Cardiac fibroblast (primary cell): ENCODE measurements at places on chromosomes 6 and 20.

DNA sequence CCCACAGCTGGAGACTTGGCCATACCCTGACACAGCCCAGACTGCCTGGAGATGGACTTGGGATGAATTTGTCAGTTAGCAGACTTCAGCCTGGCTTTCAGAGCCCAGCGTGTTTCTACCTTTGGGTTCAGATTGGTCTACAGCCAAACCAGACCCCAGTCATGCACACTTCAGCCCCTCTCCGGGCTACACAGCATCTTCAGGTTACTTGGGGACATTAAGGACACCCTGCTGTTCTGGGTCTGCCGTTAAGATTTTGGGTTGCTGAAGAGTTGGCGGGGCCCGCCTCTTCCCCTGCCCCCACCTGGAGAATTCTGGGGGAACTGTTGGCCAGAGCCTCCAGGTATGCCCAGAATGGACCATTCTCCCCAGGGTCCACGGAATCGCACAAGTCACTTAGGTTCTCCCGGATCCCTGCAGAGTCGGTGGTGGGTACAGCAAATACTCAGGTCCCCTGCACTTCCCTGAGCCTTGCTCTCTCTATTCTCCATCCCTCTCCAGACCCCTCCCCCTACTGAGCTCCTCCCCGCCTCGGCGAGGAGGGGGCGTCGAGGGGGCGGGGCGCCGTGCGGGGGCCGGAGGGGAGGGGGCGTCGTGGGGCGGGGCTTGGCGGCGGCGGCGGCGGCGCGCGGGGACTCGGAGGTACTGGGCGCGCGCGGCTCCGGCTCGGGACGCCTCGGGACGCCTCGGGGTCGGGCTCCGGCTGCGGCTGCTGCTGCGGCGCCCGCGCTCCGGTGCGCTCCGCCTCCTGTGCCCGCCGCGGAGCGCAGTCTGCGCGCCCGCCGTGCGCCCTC, at the start of gene PTK7:
TSS of gene PTK7 (plus strand) at position 645 of the 794 bp plus-strand sequence. CDS start 175 bp downstream, outside the sequence.
- peak; percentile 40 for DNase-seq

GRCh38 chr6:45920819-45921511, 94.7 kb downstream of the CLIC5 start:
- peak; percentile 15 for DNase-seq

DNA sequence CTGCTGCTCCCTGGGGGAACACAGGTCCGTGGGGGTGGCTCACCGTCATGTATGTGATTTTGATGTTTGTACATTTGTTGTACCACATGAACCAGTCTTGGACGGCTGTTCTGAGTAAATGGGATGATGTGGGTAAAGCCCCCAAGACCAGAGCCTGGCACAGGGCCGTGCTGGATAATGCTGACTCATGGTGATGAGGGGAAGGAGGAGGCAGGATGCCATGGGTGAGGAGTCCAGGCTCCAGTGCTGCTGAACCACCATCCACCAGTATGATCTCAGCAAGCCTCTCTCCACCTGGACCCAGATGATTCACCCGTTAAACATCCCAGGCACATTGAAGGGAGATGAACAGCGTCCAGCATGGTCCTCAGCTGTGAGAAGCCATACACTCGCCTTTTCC, 9.6 kb upstream of the APCDD1L start:
- peak; percentile 94 for DNase-seq

- DNase-seq, result peak; percentile 32
These were observed 817 bp downstream of the ME1 start for GRCh38 chr6:83429857-83430610.

DNA sequence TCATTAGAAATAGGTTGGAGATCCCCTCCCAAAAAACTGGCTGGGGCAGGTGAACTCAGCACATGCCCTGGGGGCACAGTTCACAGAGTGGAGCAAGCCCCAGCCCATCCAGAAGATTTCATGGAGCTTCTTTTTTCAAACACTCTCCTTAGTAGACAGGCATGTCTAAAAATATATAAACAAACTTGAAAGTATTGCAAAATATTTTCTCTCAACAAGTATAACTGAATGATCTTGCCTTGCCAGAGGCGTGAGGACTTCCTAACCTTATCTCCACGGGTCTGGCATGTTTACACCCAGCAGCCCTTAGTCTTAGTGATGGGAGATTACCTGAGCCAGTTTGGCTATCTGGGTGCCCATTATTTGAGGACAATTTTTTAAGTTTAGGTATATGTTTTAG, 107.1 kb downstream of the QRSL1 start:
- DNase-seq, result no peak

DNA sequence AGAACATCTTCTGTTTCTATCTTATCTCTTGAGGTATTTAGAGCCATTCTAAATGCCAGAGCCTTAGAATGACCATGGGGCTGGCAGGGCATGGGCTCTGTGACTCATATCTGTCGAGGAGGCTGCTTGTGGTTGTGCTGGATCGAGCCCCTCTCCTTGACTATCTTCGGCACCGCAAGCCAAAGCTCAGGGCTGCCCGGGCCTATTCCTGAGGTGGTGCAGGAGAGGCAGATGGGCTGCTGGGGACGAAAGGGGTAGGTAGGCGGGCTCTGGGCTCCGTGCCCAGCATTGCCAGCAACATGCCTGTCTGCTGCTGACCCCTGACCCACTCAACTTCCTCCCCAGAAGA, 89.9 kb downstream of the NOL4L start:
- peak; percentile 23 for DNase-seq

DNA sequence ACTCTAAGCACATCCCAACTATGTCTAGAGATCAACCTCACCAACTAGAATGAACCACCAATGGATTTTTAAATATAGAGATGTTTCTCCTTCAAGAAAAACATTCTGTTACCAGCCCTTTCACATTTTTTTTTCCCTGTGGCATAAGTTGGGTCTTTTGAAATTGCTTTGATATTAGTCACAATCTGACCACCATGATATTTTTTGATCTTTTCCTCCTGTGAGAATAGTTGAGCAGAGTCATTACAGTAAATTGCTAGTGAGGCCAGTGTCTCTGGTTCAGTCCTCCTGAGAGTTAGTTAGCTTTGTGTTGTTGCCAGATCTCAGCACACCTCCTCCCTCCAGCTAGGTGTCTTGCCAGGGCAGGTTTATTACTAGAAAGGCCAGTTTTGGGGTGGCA, 79.7 kb upstream of the MYLIP start:
- DNase-seq, result no peak

- no peak for DNase-seq
These were observed 195.1 kb upstream of the CITED2 start for GRCh38 chr6:139569566-139569965.

DNA sequence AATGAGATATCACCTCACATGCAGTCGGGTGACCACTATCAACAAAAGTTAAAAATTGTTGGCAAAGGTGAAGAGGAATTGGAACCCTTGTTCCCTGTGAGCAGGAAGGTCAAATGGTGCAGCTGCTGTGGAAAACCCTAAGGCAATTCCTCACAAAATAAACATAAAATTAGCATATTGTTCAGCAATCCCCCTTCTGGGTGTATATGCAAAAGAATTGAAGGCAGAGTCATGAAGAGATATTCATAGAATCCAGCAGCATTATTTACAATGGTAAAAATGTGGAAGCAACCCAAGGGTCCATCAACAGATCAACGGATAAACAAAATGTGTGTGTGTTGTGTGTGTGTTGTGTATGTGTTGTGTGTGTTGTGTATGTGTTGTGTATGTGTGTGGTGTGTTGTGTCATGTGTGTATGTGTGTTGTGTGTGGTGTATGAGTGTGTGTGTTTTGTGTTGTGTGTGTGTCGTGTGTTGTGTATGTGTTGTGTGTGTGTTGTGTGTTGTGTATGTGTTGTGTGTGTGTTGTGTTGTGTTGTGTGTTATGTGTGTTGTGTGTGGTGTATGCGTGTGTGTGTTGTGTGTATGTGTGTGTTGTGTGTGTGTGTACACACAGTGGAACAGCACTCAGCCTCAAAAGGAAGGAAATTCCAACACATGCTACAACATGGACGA, 245.1 kb downstream of the ERMARD start:
- DNase-seq, result no peak

- DNase-seq, result no peak
These were observed 13.7 kb downstream of the PNPLA1 start for GRCh38 chr6:36283608-36284007.

DNA sequence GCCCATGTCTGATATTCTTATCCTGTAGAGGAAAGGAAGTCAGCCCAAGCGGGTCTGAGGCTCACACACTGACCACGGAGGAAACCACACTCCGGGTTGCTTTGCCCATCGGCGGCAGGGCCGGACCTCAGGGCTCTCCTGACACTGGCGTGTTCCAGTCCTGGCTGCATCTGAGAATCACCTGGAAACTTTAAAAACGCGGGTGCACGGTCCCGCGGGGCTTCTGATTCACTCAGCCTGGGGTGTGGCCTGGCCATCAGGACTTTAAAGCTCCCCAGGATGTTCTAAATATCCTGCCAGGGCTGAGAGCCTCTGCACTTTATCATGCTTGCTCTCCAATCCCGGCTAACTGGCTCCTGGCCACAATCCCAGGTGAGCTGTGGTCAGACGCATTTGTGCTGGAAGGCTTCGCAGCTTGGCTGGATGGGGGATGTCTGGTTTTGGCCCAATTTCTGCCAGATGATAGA, 47.7 kb upstream of the DACT2 start:
- DNase-seq, result no peak

DNA sequence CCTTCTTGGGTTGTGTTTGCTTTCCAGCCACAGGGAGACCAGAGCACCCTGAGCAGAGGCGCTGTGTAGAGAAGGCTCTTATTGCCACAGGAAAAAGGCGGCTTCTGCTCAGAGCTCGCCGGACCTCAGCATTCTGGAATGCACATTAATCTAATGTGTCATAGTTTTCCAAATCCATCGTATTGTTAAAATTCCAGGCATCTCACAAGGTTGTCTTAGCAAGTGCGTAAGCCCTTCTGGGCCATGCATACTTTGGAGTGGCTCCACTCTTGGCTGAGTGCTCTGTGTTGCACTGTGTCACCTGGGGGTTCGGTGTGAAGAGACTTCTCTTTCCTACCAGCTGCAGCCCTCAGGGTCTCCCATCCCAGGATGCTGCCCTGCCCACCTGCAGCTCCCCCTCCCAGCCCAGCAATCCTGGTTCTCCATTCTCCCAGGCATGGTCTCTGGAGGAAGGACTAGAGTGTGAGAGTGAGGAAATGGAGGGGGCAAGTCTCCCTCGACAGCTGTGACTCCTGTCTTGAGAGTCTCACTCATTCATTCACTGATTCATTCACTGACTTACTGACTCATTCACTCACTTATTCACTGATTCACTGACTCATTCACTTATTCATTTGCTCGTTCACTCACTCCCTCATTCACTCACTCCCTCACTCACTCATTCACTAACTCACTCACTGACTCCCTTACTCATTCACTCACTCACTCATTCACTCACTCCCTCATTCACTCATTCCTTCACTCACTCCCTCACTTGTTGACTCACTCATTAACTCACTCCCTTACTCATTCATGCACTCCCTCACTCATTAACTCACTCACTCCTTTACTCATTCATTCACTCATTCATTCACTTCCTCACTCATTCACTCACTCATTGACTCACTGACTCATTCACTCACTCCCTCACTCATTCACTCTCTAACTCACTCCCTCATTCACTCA, 83.7 kb upstream of the MPC1 start:
- DNase-seq, result peak; percentile 92

DNA sequence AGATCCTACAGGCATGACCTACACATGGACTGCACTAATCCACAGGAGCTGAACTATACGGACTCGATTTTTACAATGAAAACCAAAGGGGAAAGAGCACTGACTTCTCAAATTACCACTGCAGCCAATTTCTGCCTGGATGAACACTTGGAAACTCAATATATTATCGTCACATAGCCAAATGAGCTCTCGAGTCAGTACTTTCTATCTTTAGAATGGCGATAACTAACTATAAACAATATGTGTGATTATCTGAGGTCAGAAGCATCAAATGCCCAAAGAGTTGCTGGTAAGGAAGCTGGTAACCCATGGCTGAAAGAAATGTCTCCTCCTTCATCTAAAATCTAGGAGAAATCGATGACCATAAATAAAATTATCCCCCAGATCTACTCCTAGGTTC, 86.7 kb downstream of the KIF16B start:
- DNase-seq, result no peak

GRCh38 chr6:19356692-19357091, 480.5 kb upstream of the ID4 start:
- DNase-seq, result no peak

- peak; percentile 35 for DNase-seq
These were observed 1.6 kb downstream of the STX7 start for GRCh38 chr6:132511210-132511830.

DNA sequence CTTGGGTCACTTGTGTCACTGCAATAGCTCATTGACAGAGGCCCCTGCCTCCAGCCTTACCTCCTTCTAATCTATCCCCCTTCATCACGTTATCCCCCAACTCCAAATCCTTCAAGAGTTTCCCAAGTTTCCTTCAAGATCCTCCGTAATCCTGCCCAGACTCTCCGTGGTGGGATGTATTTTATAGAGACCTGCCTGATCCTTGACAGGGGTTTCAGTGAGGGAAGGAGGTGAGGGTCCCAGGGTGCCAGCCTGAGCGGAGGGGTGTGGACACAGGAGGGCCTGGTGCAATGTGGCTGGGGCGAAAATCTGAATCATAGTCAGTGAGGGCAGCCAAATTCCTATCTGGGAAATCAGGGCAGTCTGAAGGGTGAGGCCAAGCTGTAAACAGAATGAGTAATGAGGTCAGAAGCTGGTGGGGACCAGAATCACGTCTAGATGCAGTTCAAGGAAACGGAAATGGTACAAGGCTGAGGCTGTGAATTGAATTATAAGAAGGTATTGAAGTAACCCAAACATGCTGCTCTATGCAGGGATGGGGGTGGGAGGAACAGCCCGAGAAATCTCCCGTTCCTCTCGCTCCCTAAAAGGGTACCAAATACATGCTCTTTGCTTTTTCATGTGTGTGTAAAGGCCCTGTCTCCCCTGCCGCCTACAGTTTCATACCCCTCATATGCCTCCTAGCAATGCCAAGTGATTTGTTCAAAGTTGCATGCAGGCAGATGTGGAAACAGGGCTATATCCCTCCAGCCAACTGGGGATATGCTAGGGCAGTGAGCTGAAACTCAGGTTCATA, 35.4 kb upstream of the PIM1 start:
- DNase-seq, result peak; percentile 98

DNA sequence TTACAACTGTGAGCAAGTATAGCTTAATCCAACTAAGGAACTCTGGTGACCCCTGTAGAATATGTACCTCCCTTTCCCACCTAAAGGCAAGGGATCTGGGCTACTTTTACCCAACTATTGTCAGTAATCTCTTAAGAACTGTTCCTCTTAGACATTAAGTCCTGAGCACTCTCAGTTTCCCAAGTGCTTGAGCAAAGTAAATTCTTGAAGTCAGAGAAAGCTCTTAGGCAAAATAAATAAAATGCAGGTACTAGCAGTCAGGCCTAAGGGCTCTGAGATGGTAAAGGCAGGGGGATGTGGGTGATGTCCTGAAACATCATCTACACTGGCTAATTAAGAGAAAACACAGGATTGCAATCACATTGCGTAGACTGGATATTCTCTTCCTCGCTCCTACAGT, 446.4 kb upstream of the FLRT3 start:
- no peak for DNase-seq

DNA sequence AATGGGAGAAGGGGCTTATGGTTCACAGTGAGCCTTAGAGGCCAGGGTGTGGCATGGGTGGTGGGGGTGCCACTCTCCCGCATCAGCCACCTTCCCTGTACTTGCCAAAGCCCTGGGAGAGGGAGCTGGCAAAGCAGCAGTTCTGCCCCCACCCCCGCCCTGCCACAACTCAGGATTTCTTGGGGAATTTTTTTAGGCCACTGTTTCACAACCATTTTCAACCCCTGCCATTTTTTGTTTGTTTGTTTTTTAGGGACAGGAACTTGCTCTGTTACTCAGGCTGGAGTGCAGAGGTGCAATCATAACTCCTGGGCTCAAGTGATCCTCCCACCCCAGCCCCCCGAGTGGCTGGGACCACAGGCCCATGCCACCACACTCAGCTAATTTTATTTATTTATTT, 22.4 kb upstream of the TM9SF4 start:
- no peak for DNase-seq
